Cardiac muscle cell (in vitro differentiated cells and primary cell): ENCODE measurements at places on chromosomes 3 and 15. TPM values are rescaled to one million over a fixed set of nuclear protein-coding genes. Genes with fewer than 3 reads are reported as not detected.

XCR1 gene
- not detected in 2 replicates for total RNA-seq

SCG3 gene
- total RNA-seq: 0.14 TPM in 1 of 2 replicates, not detected in the other

RHCG gene
- not detected in 2 replicates for total RNA-seq

CSTA gene
- total RNA-seq: not detected in 2 replicates

- no peak for DNase-seq
These were observed 264.2 kb downstream of the SI start for GRCh38 chr3:164814106-164814505.

DNA sequence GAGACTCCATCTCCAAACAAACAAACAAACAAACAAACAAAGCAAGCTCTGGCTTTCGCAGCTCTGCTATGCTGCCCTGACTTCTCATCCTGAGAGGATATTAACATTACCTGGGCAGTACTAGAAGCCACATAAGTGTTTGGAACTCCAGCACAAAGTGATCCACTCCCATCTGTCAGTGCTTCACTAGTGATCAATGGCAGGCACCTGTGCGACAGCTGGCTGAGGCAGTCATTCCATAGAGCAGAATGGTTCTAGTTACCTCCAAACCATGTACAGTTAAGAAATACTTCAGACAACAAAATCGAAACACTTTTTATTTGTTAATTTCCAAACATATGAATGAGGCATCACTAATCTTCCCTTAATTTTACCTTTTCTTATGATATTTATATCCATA, 2.8 kb upstream of the MB21D2 start:
- no peak for DNase-seq

- no peak for DNase-seq
These were observed 81.1 kb downstream of the LRRK1 start for GRCh38 chr15:101000271-101000681.

- DNase-seq: peak; percentile 39
These were observed 2.1 kb downstream of the MAGEL2 start for GRCh38 chr15:23645371-23646164.

DNA sequence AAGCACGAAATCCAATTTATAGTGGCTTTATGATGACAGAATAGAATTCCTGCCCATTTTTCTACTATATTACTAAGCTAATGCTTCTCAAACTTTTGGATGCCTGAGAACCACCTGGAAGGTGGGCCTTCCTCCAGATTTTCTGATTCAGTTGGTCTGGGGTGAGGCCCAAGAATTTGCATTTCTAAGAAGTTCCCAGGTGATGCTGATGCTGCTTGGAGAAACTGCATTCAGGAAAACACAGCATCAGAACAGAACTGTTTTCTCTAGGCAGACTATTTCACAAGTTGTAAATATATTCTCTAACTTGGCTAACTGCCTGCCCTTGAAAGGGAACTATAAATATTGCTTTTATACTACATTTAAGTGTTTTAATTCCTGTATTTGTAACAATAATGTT, 644.9 kb upstream of the DPPA4 start:
- DNase-seq: no peak
